Thyroid gland (tissue), 4 donors: ENCODE measurements at places on chromosomes 3 and 15. TPM values are rescaled to one million over a fixed set of nuclear protein-coding genes. Genes with fewer than 3 reads are reported as not detected.
A peak's percentile ranks its signal among the peaks of the same experiment; 100 is the strongest.

- no peak overlapping the region for H3K27ac ChIP-seq
- no peaks in the 10 kb centered on the region for H3K36me3 ChIP-seq
These were observed 392.3 kb downstream of the FEZF2 start for GRCh38 chr3:61981060-61981459.

GRCh38 chr15:68770216-68770615, 50.5 kb downstream of the ANP32A start:
- H3K4me3 ChIP-seq, result no peak overlapping the region
- peaks cover 6% of the 10 kb centered on the region for H3K4me1 ChIP-seq
- H3K27me3 ChIP-seq, result no peaks in the 10 kb centered on the region
- no peak for DNase-seq
- no peak overlapping the region for H3K27ac ChIP-seq

- H3K36me3 ChIP-seq, result no peaks in the 10 kb centered on the region
- no peak overlapping the region for H3K4me3 ChIP-seq
- no peak overlapping the region for H3K27ac ChIP-seq
- no peak for DNase-seq
- H3K27me3 ChIP-seq, result no peaks in the 10 kb centered on the region
These were observed 58.7 kb downstream of the TPRA1 start for GRCh38 chr3:127531821-127532220.

GRCh38 chr3:45774581-45775521, 21.5 kb downstream of the SLC6A20 start:
- DNase-seq, result no peak
- no peaks in the 10 kb centered on the region for H3K4me1 ChIP-seq
- no peaks in the 10 kb centered on the region for H3K27me3 ChIP-seq

- no peaks in the 10 kb centered on the region for H3K4me1 ChIP-seq
- H3K4me3 ChIP-seq, result no peak overlapping the region
- no peaks in the 10 kb centered on the region for H3K36me3 ChIP-seq
These were observed 243.2 kb downstream of the MBNL1 start for GRCh38 chr3:152511904-152512303.

- DNase-seq, result no peak
- H3K36me3 ChIP-seq, result no peaks in the 10 kb centered on the region
- peaks cover 26% of the 10 kb centered on the region for H3K4me1 ChIP-seq
- H3K4me3 ChIP-seq, result no peak overlapping the region
- H3K27me3 ChIP-seq, result no peaks in the 10 kb centered on the region
- peak overlapping the region; percentile 99 for H3K27ac ChIP-seq
These were observed 1.5 kb downstream of the WHAMM start for GRCh38 chr15:82810890-82811426.

DNA sequence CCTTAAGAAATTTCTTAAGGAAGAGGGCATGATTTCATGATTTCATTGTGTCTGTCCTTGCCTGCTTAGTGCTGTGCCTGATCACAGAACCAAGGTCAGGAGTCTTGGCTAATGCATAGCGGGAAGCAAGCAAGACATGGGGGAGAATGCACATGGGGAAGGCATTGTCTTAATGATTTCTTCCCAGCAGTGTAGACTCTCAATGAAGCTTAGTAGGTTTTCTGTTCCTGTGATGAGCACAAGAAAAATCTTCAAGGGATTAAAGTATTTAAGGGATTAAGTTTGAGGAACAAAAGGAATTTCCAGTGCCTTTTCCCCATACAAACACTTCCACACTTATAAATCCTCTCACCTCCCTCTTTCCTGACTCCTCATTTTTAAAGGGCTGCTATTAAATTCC, 46.9 kb upstream of the SEMA6D start:
- no peak overlapping the region for H3K27ac ChIP-seq
- no peak for DNase-seq
- no peaks in the 10 kb centered on the region for H3K27me3 ChIP-seq
- H3K4me1 ChIP-seq, result no peaks in the 10 kb centered on the region

- no peak for DNase-seq
- peak overlapping the region; percentile 76 for H3K27ac ChIP-seq
These were observed 46.7 kb downstream of the AMOTL2 start for GRCh38 chr3:134327594-134327975.

- H3K36me3 ChIP-seq, result no peaks in the 10 kb centered on the region
- peak overlapping the region; percentile 58 for H3K27ac ChIP-seq
- peak; percentile 50 for DNase-seq
- no peaks in the 10 kb centered on the region for H3K27me3 ChIP-seq
- H3K4me3 ChIP-seq, result no peak overlapping the region
These were observed 147.7 kb upstream of the BHLHE40 start for GRCh38 chr3:4831580-4831950.

FAM227B gene
- total RNA-seq, result 16.7 TPM

POPDC2 gene
- 1.9 TPM for total RNA-seq

LRRN1 gene
- 13.3 TPM for total RNA-seq

GABRR3 gene
- under 0.01 TPM for total RNA-seq

NAA80 gene
- 15.2 TPM for total RNA-seq
